ENCODE measurements at places on chromosomes 11 and 22.

- DNase-seq: no peak
Observed at GRCh38 chr11:60777572-60777971, 7.6 kb upstream of the MS4A10 start.

DNA sequence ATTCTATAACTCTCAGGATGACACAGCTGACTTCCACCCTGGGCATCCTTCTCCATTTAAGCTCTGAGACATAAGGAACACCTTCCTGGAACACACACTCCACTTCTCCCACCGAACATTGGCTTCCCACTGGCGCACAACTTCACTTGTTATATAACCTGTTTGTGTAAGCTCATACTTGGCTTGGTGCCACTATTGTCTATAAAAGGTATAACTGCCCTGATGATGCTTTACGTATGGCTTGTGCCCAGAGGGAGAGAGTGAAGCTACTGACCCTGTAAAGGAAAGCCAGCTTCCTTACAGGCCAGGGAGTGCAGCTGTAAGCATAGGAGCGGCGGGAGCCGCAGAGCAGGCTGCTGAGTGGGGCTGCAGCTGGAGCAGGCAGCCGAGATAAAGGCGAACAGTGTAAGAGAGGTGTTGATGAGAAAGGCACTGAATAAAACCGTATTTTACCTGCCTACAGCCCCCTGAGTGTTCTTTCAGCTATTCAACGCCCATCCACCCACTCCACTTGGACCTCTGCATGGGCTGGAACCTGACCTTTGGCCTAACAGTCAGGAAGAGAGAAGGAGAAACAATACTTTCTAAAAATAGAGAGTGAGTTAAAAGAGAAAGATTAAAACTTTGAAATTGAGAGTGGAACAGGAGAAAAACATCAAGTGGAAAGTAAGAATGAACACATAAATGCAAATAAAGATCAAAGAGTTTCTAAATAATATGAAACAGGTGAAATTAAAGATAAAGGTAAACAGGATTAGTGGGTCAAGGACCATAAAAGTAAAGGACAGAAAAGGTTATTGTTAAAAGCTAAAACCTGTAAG lies 252.1 kb upstream of the ARHGAP42 start:
- no peak for DNase-seq

GRCh38 chr11:73135346-73136284 lies 6.5 kb downstream of the FCHSD2 start:
- no peak for DNase-seq

- DNase-seq: no peak
Observed at GRCh38 chr11:30326114-30326778, 3.3 kb downstream of the ARL14EP start.

- no peak for DNase-seq
Observed at GRCh38 chr11:64910451-64911093, 6.4 kb downstream of the ATG2A start.

DNA sequence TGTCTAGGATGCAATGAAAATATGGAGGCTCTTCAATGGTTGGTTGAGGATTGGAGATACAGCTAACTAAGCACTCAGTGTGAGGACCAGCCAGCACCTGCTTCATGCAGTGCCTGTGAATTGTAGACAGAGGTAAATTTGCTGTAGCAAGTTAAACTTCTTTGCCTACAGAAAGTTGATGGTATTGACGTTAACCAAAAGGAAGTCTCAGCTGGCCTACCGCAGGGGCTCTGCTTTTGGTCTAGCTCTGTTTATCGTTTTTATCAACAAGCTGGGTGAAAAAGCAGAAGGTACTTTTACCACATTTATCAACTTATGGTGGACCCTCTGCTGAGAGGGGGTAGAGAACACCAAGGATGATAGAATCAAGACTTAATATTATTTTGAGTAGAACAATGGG lies 51.6 kb downstream of the GRAMD1B start:
- no peak for DNase-seq

DNA sequence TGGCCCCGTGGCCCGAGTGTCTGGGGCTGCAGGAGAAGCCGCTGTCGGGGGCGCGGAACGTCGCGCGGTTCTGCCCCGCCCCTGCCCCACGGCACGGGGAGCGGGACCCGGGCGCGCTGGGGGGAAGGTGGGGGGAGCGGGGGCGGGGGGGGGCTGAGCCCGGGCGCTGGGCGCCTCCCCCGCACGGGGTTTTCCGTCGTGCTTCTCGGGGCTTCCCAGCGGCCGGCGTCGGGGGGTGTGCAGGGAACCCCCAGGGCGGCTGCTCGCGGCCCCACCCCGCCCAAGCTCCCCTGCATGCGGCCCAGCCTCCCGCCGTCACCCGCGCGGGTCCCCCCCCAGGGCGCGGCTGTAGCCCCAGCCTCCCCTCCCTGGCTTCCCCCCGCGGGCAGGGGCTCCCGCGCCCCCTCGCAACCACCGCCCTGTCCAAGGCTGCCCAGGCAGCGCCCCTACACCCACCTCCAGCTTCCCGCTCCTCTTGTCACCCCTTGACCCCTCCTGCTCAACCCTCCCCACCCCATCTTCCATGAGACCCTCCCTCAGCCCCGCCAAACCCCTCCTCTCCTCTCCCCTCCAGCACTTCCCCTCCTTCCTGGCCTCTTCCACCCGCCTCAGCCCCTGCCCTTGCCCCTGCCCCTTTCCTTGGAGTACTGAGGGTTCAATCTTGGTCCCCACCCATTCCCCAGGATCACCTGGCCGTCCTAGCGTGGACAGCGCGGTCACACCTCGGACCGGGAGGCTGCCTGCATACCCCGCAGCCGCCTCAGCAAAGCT lies 1.7 kb downstream of the IL17REL start:
- no peak for DNase-seq

- DNase-seq: no peak
Observed at GRCh38 chr11:35305670-35306382, 113.5 kb downstream of the SLC1A2 start.

GRCh38 chr22:39946126-39946502 lies 14.1 kb upstream of the TMA7B start:
- DNase-seq: no peak

DNA sequence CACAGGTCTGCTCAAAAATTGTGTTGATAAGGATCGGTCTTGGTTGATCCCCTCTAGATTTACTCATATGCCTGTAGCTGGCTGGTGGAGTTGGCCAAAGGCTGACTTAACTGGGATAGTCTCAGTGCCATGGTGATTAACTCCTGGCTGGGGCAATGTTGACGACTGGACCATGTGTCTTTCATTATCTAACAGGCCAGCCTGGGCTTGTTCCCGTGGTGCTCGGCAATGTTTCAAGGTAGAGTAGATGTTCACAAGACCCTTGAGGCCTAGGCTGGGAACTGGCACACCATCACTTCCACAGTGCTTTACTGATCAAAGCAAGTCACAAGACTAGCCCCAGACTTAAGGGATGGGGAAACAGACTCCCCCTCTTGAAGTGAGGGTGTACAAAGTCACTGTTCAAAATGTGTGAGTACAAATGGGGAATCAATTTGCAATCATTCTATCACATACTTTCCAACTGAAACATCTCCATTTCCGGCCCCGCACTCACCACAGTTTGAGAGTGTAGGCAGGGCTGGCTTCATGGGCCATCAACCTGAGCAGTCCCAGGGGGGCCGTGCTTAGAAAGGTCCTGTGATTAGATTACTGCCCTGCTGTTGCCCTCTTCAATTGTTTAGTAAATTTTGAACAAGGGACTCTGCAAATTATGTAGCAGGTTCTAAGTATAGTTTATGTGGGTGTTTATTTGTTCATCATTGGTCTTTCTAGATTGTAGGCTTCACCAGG lies 240.8 kb downstream of the NELL1 start:
- no peak for DNase-seq

- no peak for DNase-seq
Observed at GRCh38 chr11:69867076-69868005, 48.1 kb upstream of the FGF3 start.

DNA sequence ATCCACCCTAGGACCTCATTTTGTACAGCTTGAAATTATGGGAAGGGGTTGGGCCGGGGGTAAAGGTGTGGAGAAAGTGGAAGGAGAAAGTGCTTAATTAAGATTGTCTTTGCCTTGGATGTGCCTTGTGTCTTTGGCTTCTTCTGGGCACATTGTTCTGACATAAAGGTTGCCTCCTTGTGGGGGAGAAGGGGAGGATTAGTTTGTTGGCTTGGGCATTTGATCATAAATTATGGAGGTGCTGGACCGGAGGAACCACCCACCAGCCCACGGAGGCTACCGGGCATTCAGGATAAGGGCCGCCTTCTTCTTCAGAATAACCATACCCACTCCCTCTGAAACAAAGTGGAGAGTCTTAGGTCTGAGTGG lies 1.3 kb downstream of the PAFAH1B2 start:
- no peak for DNase-seq

DNA sequence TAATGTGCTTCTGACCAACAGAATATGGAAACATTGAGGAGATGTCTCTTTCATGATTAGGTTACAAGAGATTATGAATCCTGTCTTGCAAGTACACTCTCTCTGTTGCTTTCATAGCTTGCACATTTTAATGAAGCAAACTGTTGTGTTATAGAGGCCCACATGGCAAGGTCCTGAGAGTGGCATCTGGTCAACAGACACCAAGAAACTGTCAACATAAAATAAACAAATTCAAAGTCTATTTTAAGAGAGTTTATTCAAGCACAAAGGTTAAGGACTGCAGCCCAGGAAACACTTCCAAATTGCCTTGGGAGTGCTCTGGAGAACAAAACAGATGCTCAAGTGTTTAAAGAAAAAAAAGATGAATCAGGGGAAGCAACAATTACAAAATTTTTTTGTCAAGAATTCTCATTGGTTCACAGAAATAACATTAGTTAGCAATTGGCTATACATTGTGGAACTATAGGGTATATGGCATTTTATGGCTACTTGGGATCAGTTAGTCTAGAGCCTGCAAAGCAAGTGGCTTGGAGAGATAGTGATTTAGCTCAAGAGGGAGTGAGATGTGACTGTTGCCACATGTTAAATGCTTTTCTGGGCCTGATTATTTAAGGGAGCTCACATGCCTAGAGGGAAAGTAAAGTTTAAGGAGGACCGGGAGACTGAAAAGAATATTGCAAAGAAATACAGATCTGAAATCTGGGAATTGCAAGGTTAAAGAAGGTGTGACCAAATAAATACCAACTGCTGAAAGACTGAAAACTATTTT lies 54.6 kb downstream of the CTSC start:
- no peak for DNase-seq

- no peak for DNase-seq
Observed at GRCh38 chr11:43830928-43831440, 49.6 kb upstream of the ALKBH3 start.

DNA sequence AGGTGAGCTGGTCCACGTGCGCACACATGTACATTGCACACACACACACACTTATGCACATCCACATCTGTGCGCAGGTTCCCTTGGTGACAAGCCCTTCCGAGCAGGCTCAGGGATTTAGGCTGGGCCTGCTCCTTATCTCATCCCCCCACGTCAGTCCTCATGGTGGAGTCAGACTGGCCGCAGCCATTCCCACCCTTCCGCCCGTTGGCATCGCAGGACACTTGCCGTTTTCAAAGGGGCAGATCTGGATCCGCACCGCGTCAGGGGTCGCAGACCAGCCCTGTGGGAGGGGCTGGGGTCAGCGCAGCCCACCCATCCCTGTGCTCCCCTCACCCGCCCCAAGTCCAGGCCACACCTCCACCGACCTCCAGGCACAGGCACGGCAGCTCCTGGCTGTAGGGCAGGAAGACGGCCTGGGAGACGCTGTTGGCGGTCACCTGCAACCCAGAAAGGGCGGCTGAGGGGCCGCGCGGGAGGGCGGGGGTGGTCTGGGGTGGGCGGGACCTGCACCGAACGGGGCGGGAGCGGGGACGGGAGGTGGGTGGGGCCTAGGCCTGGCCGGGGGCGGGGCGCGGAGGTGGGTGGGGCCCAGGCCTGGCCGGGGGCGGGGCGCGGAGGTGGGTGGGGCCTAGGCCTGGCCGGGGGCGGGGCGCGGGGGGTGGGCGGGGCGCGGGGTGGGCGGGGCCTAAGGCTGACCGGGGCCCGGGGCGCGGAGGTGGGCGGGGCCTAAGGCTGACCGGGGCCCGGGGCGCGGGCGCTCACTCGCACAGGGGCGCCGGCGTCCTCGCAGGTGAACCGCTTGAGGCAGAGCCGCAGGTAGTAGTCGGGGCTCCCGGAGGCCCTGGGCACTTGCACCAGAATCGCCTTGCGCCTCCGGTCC lies 13.3 kb downstream of the IL17REL start:
- DNase-seq: no peak

DNA sequence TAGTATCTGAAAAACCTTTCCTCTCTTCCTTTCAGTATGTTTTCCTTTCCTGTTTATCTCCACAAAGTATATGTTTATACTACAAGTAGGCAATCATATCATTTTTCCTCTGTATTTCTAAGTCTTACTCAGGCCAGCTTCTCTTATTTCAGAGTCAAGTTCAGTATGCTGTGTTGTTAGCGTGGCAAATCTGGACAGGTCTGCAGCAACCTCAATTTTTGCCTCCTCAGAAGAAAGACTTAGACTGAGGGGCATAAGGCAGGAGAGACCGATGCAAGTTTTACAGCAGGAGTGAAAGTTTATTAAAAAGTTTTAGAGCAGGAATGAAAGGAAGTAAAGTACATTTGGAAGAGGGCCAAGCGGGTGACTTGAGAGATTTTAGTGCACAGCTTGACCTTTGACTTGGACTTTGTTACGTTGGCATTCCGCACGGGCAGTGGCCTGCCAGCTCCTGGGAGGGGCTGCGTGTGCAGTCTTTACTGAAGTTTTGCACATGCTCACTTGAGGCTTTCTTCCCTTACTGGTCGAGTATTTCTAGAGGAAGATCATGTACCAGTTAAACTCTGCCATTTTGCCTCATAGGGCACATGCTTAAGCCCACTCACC lies 343.2 kb downstream of the NTM start:
- no peak for DNase-seq

DNA sequence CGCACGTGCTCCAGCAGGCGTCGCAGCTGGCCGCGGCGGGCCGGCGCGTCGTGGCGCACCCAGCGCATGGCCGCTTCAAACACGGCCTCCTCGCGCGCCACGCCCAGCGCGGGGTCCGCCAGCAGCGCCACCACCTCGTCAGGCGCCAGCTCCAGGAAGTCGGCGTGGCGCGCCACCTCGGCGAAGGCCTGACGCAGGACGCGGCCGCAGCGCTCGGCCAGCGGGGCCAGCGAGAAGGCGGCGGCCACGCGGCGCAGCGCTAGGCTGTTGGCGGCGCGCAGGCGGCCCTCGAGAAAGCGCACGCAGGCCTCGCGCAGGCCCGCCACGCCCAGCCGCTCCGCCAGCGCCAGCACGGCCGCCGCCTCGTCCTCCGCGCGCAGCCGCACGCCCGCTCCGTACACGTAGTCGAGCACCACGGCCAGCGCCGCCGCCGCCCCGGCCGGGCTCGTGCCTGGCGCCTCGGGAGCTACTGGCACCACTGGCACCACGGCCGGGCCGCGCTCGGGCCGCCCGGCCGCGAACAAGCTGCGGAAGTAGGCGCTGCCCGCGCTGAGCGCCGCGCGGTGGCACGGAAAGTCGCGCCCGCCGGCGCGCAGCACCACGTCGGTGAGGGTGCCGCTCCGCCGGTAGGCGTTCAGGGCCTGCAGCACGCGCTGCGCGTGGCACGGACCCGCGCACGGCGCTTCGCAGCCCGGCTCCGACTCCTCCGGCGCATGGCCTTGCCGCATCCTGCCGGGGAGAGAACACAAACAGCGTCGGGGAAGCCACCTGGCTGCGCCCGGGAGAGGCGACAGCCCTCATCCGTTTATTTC lies 2.9 kb downstream of the KLHL35 start:
- DNase-seq: no peak

Measured in amygdala (tissue), 56 donors.